Tibial nerve (tissue), 4 donors: ENCODE measurements at places on chromosomes 1 and 21.

- DNase-seq, result no peak
- no peaks in the 10 kb centered on the region for H3K27me3 ChIP-seq
Measured at GRCh38 chr21:41861987-41862386, 17.2 kb downstream of the PRDM15 start.

DNA sequence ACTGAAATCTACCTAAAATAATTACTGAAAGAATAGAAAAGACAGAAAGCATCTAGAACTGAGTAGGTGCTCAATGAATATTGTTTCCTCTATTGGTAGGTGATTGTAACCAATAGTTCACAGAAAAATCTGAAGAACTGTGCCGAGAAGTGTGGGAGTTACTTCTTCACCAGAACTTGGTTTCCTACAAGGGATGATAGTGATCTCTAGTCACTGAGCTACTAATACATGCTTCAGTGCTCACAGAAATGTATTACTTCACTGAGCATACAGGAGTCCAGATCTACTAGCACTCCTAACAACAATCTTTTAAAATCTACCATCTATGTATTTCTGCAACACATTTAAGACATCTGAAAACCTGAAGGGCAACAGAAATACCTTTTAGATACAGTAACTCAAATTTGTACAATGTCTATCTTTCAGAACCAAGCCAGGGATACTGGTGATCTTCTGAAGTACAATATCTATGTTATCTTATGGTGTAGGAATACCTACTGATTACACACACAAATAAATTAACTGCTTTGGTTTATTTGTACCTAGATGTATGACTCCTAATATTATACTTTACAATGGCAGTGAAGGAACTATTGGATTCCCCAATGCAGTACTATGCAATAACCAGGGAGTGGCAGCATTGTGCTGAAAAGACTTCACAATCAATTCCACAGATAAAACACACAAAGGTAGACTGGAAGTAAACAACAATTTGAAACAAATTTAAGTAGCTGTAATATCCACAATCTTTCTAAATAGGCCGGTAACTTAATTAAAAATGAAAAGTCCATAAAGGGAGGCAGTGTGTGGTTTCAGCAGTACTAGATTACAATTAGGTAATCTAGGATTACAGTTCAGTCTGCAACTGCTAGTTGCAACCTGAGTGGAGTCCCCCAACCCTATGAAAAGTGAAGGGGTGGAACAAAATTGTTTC is 243.0 kb downstream of the SLC45A1 start:
- peaks cover 14% of the 10 kb centered on the region for H3K4me1 ChIP-seq
- H3K36me3 ChIP-seq, result no peaks in the 10 kb centered on the region
- no peaks in the 10 kb centered on the region for H3K27me3 ChIP-seq
- peak; percentile 34 for DNase-seq
- H3K4me3 ChIP-seq, result no peak overlapping the region

DNA sequence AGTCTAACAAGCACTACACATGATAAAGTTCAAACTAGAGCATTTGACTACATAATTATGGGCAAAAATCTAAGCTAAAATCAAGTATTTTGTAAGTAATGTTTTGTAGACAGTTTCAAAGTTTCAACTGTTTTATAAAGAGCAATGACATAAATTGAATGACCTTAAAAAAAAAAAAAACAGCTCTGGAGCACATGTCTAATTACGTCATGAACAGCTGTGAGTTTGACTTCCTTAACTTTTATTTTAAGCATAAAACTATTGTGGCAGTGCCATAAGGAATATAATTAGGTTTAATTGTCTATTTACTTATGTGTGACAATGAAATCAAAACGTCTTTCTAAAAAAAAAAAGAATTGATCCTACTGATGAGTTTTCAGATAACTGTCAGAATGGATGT is 272.5 kb upstream of the LRRC7 start:
- DNase-seq, result no peak
- no peaks in the 10 kb centered on the region for H3K27me3 ChIP-seq
- no peaks in the 10 kb centered on the region for H3K4me1 ChIP-seq
- no peak overlapping the region for H3K27ac ChIP-seq

GRCh38 chr1:41160498-41161110 is 81.5 kb downstream of the SCMH1 start:
- H3K27me3 ChIP-seq, result no peaks in the 10 kb centered on the region
- H3K27ac ChIP-seq, result no peak overlapping the region
- DNase-seq, result no peak
- H3K4me1 ChIP-seq, result no peaks in the 10 kb centered on the region

- H3K27me3 ChIP-seq, result peaks cover 10% of the 10 kb centered on the region
- no peak for DNase-seq
- H3K36me3 ChIP-seq, result no peaks in the 10 kb centered on the region
- H3K27ac ChIP-seq, result no peak overlapping the region
- no peak overlapping the region for H3K4me3 ChIP-seq
Measured at GRCh38 chr1:214251354-214251753, 29.6 kb upstream of the SMYD2 start.

DNA sequence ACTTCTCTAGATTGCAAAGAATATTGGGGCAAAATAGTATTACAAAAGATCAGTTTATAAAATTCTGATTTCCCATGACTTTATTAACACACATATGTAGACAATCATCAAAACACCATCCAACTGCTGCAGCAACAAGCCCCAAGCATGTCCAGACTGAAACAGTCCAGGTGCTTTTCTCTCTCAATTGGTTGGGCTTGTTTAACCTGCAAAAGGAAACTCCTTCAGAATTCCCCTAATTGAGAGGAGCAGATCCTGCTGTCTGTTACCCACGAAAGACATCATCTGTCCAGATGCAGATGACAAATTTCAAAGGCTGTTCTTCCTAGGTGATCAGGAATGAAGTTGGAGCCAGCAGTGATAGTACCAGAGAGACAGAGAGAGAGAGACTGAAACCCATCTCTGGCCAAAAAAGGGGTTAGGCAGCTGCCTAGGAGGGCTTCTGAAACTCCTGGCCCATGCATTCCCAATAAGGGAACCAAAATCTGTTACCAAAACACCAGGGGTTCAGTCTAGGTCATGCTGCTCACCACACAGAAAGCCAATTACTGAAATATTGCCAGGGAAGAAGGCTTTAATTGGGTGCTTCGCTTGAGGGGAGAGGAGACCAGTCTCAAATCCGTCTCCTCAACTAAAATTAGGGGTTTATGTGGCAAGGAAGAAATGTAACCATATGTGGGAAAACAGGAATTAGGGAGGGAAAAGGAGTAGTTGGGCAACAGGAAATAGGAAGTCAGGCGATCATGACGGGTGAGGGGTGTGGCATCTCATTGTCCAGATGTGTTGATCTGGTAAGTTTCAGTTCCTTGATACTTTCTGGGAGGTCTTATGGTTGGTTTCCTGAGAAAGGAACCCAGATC is 34.7 kb upstream of the RGL1 start:
- no peak overlapping the region for H3K27ac ChIP-seq
- DNase-seq, result no peak
- no peaks in the 10 kb centered on the region for H3K27me3 ChIP-seq
- no peaks in the 10 kb centered on the region for H3K36me3 ChIP-seq
